ENCODE measurements at places on chromosomes 2 and 18.

DNA sequence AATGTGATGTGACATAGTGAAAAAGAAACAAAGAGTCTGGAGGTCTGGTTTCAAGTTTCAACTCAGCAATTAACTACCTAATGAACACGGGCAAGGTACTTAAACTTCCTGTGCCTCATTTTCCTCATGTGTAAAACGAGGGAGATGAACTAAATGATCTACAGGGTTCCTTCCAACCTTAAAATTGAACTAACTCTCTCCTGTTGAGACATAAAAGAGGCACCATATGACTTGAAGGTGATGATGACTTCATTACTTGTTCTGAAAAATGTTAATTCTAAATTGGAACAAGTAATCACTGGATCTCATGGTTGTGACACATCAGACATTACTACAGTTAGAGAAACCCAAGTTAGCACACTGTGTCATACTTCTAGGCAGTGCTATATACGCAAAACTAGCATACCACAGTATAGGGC lies 8.9 kb upstream of the REL start:
- DNase-seq, result no peak

GRCh38 chr2:43174368-43174916 lies 52.0 kb downstream of the ZFP36L2 start:
- DNase-seq, result no peak

DNA sequence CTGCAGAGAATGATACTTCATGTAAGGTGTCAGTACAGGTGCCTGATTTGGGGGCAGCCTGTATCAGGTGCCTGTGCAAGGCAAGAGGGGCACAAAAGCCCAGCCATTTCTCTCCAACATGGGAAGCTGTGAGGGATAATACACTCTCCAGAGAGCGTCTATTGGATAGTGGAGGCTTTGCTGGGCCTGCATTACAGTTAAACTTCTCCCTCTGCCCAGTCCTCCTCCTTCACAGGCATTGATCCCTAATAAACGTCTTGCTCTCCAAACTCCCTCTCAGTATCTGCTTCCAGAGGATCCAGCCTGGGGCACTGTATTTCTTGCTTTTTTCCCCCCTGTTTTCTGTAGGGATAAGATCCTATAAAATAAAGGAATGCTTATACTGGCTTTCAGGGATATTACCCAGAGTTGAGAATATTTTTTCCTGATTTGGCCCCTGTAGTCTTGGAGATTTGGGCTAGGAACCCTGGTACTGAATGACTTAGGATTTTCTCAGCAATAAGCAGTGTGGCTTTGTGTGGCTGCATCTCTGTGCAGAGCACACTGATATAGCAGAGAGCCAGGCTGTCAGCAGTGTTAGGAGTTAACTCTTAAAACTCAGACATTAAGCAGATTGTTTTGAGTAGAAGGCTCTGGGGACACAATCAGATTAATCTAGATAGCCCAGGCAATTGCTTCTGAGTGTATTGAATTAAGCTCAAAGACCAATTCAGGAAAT lies 330.6 kb downstream of the CYRIA start:
- no peak for DNase-seq

DNA sequence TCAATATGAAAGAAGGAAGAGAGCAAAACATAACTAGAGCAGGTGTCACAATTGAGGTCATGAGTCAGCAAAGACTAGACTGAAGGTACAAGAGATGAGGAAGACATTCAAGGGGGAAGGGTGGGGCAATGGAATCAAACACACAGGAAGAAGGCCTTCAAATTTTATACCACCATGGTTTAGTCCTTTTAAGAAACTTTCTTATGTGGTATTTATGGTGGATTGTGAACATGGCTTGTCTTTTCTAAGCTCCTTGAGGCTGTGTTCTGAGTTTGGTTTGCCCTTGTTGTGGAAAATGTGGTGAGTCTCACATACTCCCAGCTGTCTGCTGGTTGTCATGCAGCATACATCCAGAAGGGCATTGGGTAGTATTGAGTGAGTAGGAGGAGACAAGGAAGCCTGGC lies 62.1 kb downstream of the NABP1 start:
- DNase-seq, result no peak

DNA sequence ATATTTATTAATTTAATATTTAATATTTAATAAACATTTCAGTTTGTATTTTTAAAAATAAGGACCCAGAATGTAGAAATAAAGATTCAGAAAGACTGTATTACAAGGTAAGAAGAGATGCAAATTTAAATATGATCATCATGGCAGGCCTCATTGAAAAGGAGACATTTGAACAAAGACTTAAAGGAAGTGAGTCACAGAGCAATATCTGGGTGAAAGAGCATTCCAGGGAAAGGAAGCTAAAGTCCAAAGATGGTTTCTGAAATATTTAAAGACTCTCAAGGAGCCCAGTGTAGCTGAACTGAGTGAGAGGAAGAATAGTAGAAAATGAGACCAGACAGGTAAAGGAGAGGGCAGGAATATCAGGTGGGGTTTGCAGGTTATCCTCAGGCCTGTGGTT lies 5.9 kb downstream of the SCYGR4 start:
- DNase-seq, result no peak

DNA sequence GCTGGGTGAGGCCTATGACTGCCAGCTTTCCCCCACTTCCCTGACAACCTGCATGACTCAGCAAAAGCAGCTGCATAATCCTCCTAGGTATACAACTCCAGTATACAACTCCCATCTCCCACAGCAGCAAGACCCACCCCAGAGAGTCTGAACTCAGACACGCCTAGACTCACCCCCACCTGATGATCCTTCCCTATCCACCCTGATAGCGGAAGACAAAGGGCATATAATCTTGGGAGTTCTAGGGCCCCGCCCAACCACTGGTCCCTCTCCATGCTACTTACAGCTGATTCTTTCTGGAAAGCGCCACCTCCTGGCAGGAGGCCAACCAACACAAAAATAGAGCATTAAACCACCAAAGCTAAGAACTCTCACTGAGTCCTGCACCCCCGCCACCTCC lies 296.5 kb downstream of the DCC start:
- no peak for DNase-seq

GRCh38 chr2:206657087-206657486 lies 14.8 kb downstream of the FAM237A start:
- no peak for DNase-seq

DNA sequence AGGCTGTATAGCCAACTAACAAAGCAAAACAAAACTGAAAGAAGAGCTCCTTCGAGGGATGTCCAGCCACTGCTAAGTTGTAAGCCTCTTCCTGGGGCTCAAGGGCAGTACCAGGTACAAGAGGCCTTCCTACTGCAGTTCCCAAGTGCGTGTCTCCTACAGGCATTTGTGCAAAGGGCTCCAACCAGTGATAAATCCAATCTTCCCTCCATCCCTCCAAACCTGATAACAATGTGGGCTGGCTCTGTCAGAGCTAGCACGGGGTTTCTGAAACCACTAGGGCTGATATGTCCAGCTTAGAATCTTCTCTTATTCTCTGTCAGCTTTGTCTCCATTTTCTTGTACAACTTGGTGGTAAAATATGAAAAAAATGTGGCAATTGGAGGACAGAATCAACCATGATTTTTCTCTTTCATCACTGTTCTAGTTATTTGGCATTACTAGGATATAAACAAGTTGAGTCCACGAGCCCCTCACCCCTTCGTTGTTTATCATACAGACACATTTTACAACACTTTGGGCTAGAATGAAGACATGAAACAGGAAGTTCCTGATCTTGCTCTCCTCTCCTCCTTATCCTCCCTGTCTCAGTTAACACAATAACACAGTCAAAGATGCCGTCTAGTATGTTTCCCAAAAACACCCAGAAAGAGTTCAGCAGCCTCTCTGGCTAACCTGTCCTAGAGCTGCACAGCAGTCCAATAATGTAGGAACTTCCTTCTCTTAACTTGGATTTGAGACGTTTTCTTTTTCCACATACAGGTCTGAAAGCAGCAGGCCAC lies 35.4 kb upstream of the WIPF1 start:
- no peak for DNase-seq

DNA sequence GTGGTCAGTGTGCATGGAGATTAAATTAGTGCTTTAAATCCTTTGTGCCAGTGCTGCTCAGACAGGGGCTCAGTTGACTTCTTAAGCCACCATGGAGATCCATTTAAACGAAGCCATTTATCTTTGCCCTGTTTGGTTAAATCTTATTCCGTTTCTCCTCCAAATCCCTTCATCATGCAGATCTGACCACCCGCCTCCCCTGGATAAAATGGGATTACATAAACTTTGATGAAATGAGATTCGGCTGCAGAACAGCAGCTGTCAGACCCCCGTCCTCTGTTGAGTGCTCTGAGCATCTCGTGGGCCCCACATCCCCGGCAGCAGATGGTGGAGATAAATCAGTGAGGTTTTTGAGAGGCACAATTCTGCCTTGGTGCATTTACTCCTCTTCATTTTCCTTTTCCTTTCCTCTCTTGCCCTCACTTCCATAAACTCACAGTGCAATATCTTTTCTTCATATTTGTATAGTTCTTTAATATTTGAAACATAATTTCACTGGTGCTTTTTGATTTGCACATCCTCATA lies 84.4 kb upstream of the TWIST2 start:
- no peak for DNase-seq

DNA sequence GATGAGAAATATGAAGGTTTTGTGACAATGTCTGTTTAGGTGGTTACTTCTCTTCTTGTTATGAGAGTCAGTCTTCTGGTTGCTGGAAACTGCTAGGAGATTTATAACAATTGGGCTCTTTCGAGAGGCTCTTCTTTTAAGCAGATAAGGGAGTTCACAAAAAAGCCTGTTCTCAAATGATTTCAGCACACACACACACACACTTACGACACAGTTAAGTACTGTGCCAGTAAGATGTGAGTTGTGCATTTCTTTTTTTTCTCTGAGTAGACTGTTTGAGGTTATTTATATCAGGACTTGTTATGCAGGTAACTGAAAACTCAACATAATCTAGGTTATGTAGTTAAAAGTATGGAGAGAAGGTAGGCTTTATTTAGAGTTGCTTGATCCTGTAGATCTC lies 49.8 kb downstream of the MSH2 start:
- DNase-seq, result no peak

DNA sequence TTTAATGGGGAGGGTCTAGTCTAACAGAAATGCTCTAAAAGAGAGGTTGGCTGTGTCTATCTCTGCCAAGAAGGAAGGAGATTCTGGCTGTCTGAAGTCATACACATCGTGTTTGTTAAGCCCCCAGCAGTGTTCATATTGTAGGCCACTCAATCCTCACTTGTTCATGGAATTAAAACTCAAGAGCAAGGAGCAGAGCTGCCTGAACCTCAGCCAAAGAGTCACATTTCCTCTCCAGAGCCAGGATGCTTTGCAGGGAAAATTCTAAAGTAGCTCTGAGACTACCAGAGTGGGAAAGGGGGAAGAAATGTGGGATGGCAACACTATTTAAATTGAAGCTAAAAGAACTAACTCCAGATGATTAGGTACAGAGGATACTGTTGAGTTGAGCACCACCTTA lies 190.7 kb upstream of the CXCR4 start:
- no peak for DNase-seq

- no peak for DNase-seq
These were observed 344.2 kb downstream of the ERBB4 start for GRCh38 chr2:212194396-212194795.

DNA sequence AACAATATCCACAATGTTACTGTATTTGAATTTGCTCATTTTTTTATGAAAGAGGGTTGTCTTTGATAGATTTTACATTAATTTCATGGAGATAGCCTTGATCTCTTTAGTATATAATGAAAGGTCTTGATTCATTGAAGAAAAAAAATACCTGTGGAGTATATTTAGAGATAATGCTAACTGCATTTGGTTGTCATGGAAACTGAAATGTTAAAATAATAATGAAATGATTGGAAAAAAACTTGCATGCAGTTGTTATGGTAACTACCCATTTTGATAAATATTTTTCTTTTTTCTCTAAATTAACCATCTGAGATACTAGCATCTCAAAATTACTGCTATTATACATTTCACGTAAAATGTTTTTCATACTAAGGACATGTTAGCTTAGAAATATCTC lies 712.7 kb upstream of the FAM98A start:
- DNase-seq, result no peak

DNA sequence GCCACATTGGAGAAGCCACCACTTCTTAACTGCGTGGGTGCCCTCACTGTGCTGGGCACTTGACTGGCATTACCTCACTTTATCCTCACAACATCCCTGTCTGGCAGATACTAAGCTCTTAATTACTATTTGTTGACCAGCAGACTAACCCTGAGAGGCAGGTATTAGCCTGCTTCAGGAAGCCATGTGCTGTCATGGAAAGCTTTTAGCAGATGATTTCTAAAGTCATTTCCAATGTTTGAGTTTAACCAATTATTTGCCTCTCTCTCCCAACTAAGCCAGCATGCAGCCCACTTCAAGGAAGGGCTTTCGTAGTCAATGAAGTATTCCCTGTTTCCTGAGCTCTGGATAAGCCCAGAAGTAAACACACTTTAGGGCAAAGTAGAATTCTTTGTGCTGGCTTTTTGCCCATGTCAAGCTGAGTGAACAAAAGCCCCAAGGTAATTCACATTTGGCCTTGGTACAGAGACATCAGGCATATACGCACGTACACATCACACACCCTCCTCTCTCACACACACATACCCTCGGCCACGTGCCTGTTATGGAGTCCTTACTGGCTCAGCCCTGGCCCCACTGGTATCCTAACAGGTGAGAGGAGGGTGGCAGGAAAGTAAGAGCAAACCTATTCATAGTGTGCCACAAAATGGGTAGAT lies 108.6 kb downstream of the C1D start:
- DNase-seq, result no peak

DNA sequence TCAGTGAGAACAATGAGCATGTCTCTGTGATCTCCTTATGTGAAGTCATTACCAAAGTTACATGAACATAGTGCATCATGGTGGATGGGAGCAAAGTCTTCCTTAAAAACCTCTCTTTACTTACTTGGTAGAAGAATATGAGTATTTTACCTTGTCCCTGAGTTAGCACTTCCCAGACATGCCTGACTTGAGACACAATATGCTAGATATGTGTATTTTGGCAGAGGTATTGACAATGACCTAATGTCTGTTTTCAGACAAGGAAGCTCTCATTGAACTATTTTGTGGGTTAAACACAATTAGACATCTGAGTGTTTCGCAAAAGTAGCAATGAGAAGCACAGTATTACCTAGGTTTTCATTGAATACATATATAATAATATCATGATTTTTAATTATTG lies 99.1 kb upstream of the MC4R start:
- DNase-seq, result no peak

DNA sequence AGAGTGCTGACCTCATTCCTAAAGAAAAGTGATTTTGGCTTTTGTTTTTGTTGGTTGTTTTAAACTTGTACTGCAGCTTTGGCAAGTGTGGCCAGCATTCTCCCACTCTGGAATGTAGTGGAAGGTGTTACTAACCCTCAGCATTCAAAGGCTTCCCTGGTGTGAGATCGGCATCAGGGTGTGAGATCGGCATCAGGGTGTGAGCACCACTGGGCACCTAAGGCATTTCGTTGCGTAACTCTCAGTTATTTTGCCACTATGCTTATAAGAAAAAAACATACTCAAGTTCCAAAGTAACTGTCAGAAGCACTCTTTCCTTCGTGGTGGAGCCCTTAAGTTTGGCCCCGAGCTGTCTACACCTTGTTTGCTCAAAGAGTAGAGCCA lies 1.7 kb downstream of the CYBRD1 start:
- no peak for DNase-seq

- DNase-seq, result no peak
These were observed 2.4 kb downstream of the MYL12B start for GRCh38 chr18:3264362-3264761.
